Foreskin keratinocyte (primary cell): ENCODE measurements at places on chromosomes 4 and X. TPM values are rescaled to one million over a fixed set of nuclear protein-coding genes. Genes with fewer than 3 reads are reported as not detected.

Gene POU4F2
- not detected in 2 replicates for total RNA-seq

DNA sequence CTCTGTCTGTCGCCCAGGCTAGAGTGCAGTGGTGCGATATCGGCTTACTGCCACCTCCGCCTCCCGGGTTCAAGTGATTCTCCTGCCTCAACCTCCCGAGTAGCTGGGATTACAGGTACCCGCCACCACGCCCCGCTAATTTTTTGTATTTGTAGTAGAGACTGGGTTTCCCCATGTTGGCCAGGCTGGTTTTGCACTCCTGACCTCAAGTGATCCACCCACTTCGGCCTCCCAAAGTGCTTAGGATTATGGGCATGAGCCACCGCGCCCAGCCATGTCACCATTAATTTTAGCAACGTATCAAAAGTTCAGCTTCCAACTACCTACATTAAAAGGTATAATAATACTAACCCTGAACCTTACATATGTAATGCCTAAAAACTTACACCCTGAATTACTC is 940 bp upstream of the UTP3 start:
- no peak for DNase-seq

Gene APLN
- 1.6 and 8.2 TPM in 2 replicates for total RNA-seq

- peak; percentile 3 for DNase-seq
These were observed 105.8 kb upstream of the DCAF12L1 start for GRCh38 chrX:126658447-126658846.

DNA sequence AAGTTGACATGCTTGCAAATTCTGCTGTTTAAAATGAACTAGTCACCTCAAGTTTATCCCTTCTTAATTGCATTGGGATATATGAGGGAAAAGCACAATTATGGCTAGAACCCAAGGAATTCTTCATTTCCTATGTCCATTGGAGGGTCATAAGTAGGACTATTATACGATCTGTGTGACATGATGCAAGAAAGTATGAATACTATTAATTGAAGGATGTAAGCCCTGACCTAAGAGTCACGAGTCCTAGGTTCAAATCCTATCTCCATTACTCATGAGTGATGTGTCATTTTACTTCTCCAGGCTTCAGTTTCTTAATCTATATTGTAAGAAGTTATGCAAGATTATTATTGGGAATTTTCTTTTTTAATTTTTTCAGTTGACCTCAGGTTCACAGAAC is 542.9 kb upstream of the GRIA3 start:
- no peak for DNase-seq

GRCh38 chrX:74781507-74782034 is 143.7 kb downstream of the NEXMIF start:
- DNase-seq = no peak

DNA sequence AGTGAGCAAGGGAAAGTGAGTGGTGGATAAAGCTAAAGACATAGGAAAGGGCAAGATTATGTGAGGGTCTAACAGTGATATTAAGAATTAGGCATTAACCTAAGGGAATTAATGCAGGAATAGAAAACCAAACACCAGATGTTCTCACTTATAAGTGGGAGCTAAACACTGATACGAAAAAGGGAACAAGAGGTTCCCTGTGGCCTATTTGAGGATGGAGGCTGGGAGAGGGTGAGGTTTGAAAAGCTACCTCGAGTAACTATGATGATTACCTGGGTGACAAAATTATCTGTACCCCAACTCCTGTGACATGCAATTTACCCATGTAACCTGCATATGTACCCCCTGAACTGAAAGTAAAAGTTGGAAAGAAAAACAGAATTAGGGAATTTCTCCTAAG is 79.0 kb downstream of the ANXA3 start:
- no peak for DNase-seq

DNA sequence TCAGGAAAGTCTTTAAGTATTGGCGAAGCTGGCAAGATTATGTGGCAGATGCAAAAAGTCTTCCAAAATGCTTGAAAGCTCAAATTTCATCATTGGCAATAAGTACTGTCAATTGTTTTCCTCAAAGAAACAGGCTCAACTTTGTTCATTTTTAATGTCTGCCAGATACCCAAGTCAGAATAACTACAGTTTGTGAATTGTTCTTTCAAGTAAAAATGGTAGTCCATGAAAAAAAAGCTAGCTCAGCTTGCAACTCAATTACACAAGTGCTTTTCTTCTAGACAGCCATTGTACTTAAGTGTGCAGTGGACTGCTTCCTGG is 70.5 kb downstream of the AFF1 start:
- no peak for DNase-seq

Gene SGMS2
- 31.5 and 35.4 TPM in 2 replicates for total RNA-seq

- DNase-seq = no peak
These were observed 22.8 kb upstream of the ADAMTS3 start for GRCh38 chr4:72591547-72592454.

DNA sequence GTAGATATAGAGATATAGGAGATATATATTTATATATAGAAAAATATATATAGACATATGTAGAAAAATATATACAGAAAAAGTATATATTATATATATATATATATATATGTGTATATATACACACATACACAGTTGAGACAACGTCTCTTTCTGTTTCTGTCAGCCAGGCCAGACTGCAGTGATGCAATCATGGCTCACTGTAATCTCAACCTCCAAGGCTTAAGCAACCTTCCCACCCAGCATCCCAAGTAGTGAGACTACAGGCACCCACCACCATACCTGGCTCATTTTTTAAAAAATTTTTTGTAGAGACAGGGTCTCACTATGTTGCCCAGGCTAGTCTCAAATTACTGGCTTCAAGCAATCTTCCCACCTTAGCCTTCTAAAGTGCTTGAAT is 426.3 kb downstream of the GPM6A start:
- no peak for DNase-seq

- DNase-seq = no peak
These were observed 41.5 kb downstream of the CD40LG start for GRCh38 chrX:136689436-136689835.

Gene CT47C1
- total RNA-seq = not detected in 2 replicates

DNA sequence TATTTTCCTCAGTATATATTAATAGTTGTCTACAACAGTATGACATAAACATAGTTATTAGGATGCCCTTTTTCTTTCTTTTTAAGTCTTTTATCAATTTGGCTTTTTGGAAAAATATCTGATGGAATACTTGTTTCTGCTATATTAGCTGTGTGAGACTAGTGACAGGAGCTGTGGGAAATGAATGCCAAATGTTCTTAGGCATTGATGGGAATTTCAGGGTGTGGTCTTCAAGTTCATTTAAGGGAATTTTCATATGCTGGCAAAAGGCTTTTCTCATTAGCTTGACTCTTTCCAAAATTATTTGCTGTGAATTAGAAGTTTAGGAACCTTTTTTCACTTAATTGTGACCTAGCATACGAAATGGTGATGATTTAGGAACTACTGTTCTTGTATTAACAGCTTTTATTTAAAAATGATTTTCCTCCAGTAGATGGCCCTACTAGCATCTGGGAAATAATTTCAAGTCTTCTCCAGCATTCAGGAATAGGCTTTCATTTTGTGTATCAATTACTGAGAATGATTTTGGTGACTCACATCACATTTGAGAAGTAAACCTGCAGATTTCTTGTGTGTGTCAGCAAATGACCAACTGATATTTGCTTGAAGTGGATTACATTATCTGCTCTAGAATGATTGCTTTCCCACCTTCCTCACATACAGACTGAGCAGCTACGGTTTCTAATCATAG is 70.9 kb downstream of the HTT start:
- DNase-seq = no peak

DNA sequence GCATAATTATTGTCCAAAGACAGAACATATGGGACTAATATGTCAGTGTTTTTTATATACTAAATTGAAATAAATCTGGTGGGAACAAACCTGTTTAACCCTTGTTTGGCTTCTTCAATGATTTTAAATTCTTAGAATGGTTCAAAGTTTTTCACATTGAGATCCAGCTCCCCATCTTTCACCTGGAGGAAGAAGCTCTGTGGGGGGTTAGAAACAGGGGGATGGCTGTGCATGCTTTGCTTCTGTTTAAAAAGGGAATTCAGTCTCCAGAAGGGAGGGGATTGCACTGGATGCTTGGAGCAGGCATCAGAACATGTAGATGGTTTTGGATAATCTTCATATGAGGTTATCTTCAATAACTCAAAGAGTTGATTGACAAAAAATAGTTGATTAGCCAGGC is 72.1 kb downstream of the GALNT7 start:
- DNase-seq = no peak

DNA sequence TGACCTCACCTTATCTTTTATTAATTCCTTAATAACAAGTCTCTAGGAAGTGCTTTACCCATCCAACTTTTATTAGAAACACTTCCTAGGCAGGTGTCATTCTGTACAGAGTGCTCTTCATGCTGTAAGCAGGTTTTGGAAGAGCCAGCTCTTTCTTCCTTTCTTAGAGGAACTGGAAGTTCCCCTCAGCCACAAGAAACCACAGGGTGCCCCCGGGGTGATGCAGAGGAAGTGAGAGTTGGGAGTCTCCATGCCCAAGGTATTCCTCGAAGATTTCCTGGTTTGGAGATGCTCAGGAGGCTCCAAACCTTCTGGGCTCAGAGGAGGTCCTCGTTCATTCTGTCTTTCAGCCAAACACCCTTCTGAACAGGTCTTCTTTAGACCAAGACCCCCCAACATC is 83.8 kb downstream of the EGF start:
- peak; percentile 23 for DNase-seq

GRCh38 chr4:125828346-125828745 is 513.6 kb downstream of the FAT4 start:
- no peak for DNase-seq

DNA sequence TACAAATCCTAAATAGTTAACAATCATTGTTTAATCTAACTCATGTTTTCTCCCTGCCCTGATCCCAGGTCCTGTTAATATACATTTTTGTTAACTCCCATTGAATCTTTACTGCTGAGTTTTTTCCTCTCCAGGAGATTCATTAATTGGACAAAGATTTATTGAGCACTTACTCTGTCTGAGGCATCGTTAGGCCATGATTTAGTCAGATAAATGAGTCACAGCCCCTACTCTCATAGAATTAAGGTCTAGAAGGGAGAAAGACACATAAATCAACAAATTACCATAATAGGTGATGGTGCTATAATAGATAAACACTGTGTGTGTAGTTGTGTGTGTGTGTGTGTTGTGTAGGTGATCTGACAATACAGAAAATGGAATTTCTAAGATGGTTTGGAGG is 112.5 kb downstream of the MAPK10 start:
- DNase-seq = no peak

DNA sequence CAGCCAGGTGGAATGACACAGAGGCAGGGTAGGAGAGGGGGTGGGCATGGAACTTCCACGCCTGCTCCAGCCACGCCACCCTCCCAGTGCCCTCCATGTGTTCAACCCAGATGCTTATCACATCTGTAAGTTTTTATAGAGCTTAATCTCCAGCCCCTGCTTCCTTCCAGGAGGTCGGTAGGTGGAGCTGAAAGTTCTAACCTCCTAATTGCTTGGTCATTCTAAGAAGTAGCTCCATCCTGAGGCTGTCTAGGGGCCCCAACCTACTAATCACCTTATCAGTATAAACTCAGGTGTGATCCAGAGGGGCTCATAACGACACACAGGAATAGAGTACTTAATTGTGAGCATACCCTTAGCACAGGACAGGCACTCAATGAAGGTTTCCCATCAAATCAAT is 18.3 kb downstream of the QDPR start:
- DNase-seq = no peak
